ENCODE measurements at places on chromosomes 11 and 22.

DNA sequence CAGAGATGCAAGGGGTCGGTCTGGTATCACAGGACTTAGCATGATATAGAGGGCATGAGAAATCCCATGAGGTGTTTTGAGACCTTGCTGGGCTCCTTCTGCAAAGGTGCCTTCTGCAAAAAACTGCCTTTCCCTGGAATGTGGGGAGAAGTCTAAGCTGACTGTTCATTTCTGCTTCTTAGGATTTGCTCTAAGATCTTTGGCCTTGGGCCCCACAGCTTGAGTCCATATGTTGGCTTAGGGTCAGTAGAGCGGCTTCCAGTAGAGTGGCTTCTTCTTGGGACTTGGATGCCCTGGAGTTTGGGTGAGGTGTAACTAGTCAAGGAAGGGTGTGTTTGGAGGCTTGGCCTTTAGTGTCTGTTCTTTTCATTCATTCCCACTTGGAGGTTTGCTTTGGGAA is 37.0 kb downstream of the AMPD3 start:
- DNase-seq, result no peak

GRCh38 chr11:57251037-57251436 is 14.0 kb upstream of the APLNR start:
- DNase-seq, result no peak

- DNase-seq, result no peak
Measured at GRCh38 chr11:14082338-14082737, 119.8 kb downstream of the SPON1 start.

- DNase-seq, result peak; percentile 86
Measured at GRCh38 chr11:69670158-69670845, 4.9 kb downstream of the LTO1 start.

DNA sequence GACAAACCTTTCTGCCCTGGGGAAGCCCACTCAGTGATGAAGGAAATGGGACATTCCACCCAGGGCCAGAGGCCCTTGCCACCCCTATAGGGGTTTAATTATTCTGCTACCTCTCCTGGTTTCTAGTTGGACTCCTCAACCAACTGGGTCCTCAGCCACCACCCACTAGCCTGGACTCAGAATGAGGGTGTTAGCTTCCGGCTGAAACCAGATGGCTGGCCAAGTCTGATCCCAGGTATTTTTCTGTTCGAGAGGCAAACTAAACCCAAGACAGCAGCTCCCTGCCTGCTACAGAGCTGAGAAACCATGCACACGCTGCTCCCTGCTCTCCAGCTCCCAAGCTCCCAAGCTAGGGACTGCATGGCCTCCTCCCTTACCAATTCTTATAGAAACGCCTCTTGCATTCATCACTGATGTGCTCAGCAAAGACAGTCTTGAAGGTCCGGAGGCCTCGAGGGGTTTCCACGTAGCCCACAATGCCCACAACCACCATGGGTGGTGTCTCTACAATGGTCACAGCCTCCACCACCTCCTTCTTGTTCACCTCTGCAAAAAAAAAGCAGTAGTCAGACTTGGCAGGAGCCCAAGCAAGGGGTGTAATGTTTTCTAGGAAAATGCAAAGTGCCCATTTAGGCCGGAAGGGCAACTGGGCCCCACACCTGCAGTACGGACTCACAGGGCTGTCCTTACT is 2.2 kb downstream of the RPL3 start:
- DNase-seq, result no peak

DNA sequence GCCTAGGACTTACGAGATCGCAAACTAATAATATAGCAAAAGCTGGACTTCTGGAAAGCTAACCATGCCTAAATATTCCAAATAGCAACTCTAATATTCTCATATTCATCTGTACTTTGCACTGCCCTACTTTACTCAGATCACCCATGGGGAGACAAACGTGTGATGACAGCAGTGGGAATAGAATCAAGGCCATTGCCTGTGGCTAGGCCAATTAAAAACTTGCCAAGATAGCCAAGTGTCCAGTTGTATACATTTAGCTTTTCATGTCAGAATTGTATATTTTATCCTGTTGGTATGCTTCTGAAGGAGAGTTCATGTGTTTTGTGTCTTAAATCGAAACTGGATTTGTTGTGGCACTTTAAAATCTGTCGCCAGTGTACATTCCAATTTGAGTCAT is 1.2 kb upstream of the CEP126 start:
- no peak for DNase-seq

DNA sequence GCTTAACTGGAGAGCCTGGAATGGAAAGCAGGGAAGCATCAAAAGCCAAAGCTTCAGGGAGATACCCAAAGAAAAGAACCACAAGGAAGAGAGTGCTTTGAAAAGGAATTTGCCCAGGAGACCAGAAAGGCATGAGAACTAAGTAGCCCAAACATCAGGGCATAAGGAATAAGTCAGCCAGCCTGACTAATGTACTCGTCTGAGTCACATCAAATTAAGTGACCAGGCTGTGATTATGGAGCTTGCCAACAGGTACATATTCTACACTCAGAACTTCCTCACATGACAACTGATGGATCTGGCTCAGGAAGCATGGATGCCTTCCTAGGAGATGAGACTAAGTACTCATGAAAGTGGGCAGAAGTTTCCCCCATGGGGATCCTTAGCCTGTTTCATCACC is 366.7 kb downstream of the BUD13 start:
- no peak for DNase-seq

- DNase-seq, result no peak
Measured at GRCh38 chr22:35467681-35468434, 67.9 kb downstream of the MCM5 start.

GRCh38 chr11:131073167-131073566 is 156.9 kb upstream of the SNX19 start:
- DNase-seq, result no peak

GRCh38 chr11:6542727-6543126 is 45.6 kb downstream of the DNHD1 start:
- DNase-seq, result no peak

DNA sequence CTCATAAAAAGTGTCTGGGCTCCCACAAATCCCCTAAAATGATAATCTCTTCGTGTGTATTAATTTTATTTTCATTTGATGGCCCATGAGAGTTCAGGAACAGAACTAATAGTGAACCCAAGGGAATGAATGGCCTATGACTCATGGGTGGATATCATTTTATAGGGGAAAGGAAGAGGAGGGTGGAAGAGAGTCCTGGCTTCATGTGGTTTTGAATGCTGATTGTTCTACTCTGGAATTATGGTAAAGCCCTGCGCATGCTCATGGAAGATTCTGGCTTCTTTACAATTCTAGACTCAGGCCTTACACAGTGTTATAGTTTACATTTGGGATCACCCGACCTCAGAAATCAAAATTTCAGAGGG is 35.2 kb downstream of the MAML2 start:
- DNase-seq, result no peak

Data from Calu3 (cell line).